GM12878 (cell line): ENCODE measurements at places on chromosomes 2 and 18. TPM values are rescaled to one million over a fixed set of nuclear protein-coding genes. Genes with fewer than 3 reads are reported as not detected.

IRS1 gene
- 0.25 and 0.50 TPM in 2 replicates for polyA plus RNA-seq

NAT8 gene
- not detected in 2 replicates for polyA plus RNA-seq

C2orf81 gene
- polyA plus RNA-seq, result 3.3 and 3.5 TPM in 2 replicates

FSHR gene
- not detected in 2 replicates for polyA plus RNA-seq

VWA3B gene
- polyA plus RNA-seq, result 0.24 and 0.47 TPM in 2 replicates

ANKAR gene
- 3.3 and 3.5 TPM in 2 replicates for polyA plus RNA-seq

OTOS gene
- polyA plus RNA-seq, result 0.25 TPM in 1 of 2 replicates, not detected in the other

LOXHD1 gene
- not detected in 2 replicates for polyA plus RNA-seq

RIT2 gene
- polyA plus RNA-seq, result not detected in 2 replicates

C1QL2 gene
- polyA plus RNA-seq, result not detected in 2 replicates

PAX3 gene
- polyA plus RNA-seq, result not detected in 2 replicates

G6PC2 gene
- polyA plus RNA-seq, result not detected in 2 replicates

ANKRD29 gene
- 1.6 TPM in 2 replicates for polyA plus RNA-seq

SLC4A3 gene
- polyA plus RNA-seq, result 0.08 TPM in 1 of 2 replicates, not detected in the other

C2orf80 gene
- not detected in 2 replicates for polyA plus RNA-seq

TAF1B gene
- polyA plus RNA-seq, result 12.8 and 14.6 TPM in 2 replicates

EGR4 gene
- polyA plus RNA-seq, result not detected in 2 replicates

PDE11A gene
- not detected in 2 replicates for polyA plus RNA-seq

SERPINB12 gene
- not detected in 2 replicates for polyA plus RNA-seq

EDAR gene
- polyA plus RNA-seq, result not detected in 2 replicates

SLC9A4 gene
- polyA plus RNA-seq, result not detected in 2 replicates

CCDC148 gene
- polyA plus RNA-seq, result 0.07 and 0.18 TPM in 2 replicates

STPG4 gene
- 0.16 TPM in 1 of 2 replicates, not detected in the other for polyA plus RNA-seq

RBKS gene
- polyA plus RNA-seq, result 1.00 and 1.8 TPM in 2 replicates

ASAP2 gene
- not detected in 2 replicates for polyA plus RNA-seq

RGPD3 gene
- polyA plus RNA-seq, result 0.03 and 0.09 TPM in 2 replicates

CCDC102B gene
- 3.1 and 3.7 TPM in 2 replicates for polyA plus RNA-seq

MEMO1 gene
- polyA plus RNA-seq, result 73.6 and 79.9 TPM in 2 replicates

DARS1 gene
- polyA plus RNA-seq, result 187 and 190 TPM in 2 replicates

CFAP210 gene
- not detected in 2 replicates for polyA plus RNA-seq

INHA gene
- not detected in 2 replicates for polyA plus RNA-seq

ACKR3 gene
- polyA plus RNA-seq, result 6.2 TPM in 2 replicates

ARHGEF33 gene
- polyA plus RNA-seq, result 0.06 TPM in 1 of 2 replicates, not detected in the other

REG3G gene
- polyA plus RNA-seq, result not detected in 2 replicates

CRYGD gene
- not detected in 2 replicates for polyA plus RNA-seq

FIGLA gene
- not detected in 2 replicates for polyA plus RNA-seq

UCN gene
- 1.4 and 2.7 TPM in 2 replicates for polyA plus RNA-seq

CROCC2 gene
- not detected in 2 replicates for polyA plus RNA-seq

IL1A gene
- 3.8 and 4.4 TPM in 2 replicates for polyA plus RNA-seq

UGT1A4 gene
- polyA plus RNA-seq, result not detected in 2 replicates
